ENCODE measurements at places on chromosomes 5 and 9. TPM values are rescaled to one million over a fixed set of nuclear protein-coding genes. Genes with fewer than 3 reads are reported as not detected.

IL7R gene
- total RNA-seq = 2.0 TPM

SHOC1 gene
- total RNA-seq = 0.79 TPM

- DNase-seq = no peak
Measured at GRCh38 chr5:112127861-112128260, 291.2 kb downstream of the EPB41L4A start.

GRCh38 chr5:36635721-36636390 lies 29.4 kb downstream of the SLC1A3 start:
- DNase-seq = no peak

GRCh38 chr5:87022415-87022814 lies 245.3 kb upstream of the RASA1 start:
- DNase-seq = no peak

DNA sequence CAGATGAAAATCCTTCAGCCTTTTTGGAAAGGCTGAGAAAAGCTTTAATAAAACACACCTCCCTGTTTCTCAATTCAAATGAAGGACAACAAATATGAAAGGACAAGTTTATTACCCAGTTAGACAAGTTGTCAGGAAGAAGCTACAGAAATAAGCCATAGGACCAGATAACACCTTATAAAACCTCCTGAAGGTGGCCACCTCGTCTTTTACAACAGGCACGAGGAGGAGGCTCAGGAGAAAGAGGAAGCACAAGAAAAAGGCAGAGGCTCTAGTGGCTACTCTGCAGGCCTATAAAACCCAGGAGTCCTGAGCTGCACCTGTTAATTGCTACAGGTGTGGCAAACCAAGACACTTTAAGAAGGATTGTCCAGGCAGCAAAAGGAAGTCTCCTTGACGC lies 352.1 kb upstream of the CDH18 start:
- no peak for DNase-seq
